ENCODE measurements at places on chromosomes 3 and 15. TPM values are rescaled to one million over a fixed set of nuclear protein-coding genes. Genes with fewer than 3 reads are reported as not detected.

DNA sequence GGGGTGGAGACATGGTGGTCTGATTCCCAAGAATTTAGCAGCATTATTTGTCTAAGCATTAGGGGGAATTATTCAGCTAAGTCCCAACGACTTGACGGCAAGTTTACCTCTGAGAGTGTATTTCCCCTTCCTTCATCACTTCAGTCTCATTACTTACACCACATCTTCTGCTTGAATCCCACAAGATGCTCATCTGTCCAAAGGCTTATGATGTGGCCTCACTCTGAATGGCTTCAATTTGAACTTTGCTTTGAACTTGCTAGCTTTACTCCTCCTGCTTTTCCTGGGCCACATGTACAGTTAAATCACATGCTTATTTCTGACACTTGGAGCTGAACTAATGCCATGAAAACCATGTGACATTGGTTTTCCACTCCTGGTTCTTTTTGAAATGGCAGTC, 231.3 kb upstream of the SATB1 start:
- no peak for DNase-seq

DNA sequence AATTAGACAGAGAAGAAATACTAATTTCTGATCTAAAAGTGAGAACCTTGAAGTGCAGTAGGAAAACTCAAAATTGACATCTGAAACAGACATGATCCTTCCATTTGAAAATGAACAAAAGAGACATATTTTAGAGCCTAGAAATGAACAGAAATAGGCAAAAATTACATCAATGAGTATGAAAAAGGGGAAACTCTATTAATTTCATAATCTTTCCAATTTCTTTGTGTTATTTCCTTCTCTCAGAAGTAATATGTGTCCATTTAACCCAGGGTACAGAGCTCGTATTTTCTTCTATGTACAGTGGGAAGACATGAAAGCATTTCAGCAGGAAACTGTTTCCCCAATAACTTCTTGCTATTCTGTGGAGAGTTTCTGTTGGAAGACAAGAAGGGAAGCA, 263.1 kb downstream of the CGGBP1 start:
- DNase-seq: no peak

DNA sequence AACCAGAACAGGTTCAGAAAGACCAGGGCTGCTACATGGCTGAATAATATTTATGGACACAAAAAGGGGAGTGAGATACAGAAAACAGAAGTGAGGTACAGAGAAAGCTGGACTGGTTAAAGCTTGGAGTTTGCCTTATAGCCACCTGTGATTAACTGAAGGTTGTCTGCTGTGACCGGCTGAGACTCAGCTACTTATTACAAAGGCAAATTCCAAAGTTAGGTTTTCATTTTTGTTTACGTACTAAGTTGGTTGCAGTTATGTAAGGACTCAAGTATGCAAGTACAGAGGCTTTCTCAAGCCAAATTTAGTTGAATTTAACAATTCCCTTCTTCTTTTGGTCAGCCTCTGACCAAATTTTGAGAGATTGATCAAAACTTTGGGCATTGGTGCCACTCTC, 264.6 kb downstream of the THSD4 start:
- DNase-seq: no peak

GRCh38 chr3:166993015-166993630, 387.0 kb downstream of the ZBBX start:
- DNase-seq: no peak

DNA sequence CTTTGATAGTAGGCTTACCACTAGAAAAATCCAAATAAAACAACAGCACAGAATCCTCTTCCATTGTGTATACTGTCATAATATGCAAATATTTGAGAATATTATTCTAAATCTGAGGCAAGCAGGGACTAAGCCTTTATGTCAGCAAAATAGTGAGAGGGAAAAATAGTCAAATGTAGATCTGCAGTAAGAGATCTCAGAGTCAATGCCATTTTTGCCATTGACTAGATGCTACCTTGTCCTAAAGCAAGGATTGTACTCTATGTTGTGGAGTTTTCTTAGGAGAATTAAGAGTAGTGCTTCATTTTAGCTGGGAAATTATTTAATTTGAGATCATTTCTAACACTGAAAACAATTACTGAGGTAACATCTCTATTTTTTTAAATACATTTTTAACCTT, 50.2 kb downstream of the IQCH start:
- DNase-seq: no peak

- DNase-seq: no peak
Observed at GRCh38 chr15:57403566-57404325, 27.4 kb downstream of the CGNL1 start.

DNA sequence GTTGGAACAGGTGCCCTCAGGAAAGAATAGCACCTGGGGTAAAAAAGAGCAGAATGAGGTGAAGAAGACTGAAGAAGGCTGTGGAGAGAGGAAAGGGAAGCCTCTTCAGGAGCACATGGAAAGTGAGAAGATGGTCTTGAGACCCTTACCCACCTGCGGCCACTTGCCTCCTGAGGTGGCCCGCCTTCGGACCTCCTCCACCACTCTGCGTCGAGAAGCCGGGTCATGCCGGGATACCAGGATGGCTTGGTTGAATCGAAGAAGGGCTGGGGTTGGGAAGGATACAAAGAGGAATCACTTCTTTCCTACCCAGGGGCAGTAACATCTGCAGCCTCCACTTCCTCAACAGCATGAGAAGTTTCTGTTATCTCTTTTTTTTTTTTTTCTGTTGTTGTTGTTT, 3.0 kb downstream of the LPCAT4 start:
- no peak for DNase-seq

DNA sequence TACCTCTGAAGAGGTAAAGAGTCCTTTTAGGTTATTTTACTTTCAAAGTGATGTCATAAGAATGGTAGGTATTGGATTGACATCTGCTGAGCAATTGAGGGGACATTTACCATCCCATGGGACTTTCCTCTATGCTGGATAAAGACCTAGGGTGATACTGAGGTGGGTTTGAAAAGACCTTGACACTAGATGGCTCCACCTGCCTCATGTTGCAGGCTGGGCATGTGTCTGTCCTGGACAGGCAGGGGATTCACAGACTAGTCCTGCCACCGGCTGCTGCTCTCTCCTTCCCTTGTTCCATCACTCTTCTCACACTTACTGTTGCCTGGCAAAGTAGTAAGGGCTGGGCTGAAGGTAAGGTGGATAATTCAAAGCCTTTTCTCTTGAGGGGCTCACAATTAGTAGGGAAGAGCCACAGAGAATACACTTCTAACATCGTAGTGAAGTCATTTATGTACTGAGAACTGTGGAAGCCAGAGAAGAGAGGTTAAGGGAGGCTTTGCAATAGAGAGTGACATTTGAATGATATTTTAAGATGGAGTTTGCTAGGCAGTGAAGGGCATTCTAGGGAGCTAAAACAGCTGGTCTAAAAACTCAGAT, 27.7 kb downstream of the TRAK1 start:
- no peak for DNase-seq

MCF2L2 gene
- polyA plus RNA-seq: 0.46 TPM
